Hippocampal formation (tissue), 2 donors: ENCODE measurements at places on chromosomes 5 and 9.

DNA sequence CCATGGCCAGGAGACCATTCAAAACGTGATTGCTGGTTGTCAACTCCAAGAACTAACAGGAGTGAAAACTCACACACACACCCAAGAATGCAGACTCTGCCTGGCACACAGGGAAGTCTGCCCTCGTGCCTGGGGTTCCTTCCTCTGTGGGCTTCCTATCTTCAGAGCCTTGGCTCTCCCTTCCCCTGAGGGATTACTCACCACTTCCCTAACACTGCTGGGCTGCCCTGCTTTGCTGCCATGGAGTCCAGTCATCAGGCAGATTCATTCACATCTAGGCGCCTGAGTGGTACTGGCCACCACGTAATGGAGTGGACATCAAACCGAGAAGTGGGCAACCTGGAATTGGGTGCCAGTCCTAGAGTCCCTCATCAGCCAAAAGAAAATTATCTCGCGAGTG lies 76.4 kb upstream of the PRSS3 start:
- no peak for DNase-seq

DNA sequence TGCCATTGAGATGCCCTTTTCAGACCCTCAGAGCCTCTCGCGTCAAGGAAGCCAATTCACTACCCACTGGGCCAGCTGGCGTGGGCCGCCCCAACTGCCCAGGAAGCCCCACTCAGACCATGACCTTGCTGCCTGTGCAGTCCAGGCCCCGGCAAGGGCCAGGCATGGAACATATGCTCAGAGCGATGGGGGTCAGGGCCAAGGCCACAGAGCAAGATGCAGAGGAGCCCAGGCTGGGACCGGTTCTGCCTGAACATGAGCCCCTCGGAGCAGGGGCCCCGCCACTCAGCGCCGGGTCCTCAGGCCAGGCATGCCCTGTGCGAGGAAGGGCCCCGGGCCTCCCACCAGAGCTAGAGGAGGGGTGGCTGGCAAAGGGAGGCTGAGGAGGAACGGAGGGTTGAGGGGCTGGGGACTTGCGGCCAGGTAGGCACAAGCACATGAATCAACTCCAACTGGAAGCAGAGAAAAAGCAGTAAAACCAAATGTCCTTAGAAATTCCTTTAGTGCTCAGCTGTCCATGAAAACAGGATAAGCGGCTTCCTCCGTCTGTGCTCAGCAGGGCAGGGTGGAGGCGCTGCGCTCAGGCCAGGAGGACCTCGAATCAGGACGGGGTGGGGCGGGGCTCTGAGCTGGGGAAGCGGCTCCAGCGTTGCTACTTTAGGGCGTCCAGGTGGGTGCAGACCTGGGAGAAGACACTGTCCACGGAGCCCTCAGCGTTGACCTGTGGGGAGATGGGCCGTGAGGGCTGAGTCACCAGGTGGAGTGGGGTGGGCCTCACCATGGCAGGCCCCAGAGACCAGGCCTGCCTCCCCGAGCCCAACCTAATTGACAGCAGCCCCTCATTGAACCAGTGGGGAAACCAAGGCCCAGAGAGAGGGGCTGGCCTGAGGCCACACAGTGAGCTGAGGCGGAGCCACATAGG lies 9.9 kb downstream of the AK1 start:
- DNase-seq = no peak

DNA sequence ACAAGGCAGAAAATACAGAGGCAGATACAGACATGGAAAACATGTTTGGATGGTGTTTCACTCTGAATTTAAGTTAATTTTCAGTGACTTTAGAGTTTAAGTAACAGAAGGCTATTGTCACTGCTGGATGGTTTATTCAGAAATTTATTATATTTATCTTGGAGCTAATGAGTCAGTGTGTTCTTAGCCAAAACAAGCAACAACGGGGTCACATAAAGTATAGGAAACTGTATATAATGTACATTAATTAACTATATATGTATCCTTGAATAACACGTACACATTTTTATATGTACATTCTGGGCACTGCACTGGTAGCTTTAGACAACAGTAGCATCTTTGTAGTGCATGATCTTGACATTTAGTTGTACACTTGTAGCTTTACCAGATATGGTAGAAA lies 30.7 kb downstream of the CYLC2 start:
- DNase-seq = no peak

GRCh38 chr9:115068031-115068430 lies 49.9 kb downstream of the TNC start:
- DNase-seq = no peak

GRCh38 chr5:149371296-149371962 lies 7.7 kb downstream of the IL17B start:
- peak; percentile 17 for DNase-seq
